ENCODE measurements at places on chromosomes 2 and 18.
A peak's percentile ranks its signal among the peaks of the same experiment; 100 is the strongest.

DNA sequence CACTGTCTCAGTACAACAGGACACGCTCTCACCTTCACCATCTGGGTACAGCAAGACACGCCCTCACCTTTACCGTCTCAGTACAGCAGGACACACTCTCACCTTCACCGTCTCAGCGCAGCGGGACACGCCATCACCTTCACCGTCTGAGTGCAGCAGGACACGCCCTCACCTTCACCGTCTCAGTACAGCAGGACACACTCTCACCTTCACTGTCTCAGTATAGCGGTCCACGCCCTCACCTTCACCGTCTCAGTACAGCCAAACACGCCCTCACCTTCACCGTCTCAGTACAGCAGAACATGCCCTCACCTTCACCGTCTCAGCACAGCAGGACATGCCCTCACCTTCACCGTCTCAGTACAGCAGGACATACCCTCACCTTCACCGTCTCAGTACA is 109.9 kb upstream of the CTDP1 start:
- no peak for DNase-seq

DNA sequence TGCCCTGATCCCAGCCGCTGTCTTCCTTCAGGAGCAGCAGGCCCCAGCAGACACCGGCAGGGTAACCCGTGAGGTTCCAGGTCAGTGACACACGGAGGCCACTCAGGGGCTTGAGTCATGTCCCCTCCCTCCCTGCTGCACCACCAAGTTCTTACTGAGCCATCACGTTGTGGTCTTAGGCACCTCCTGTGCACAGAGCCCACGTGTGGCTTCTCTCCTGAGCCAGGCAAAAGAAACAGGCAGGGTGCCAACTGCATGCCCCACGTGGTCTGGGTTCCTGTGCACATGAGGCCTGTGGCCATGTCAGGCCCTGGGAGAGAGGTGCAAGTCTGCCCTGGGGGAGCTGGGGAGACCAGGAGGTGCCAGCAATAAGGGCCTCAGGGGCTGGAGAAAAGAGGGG is 264.8 kb downstream of the KLHL29 start:
- DNase-seq, result no peak

DNA sequence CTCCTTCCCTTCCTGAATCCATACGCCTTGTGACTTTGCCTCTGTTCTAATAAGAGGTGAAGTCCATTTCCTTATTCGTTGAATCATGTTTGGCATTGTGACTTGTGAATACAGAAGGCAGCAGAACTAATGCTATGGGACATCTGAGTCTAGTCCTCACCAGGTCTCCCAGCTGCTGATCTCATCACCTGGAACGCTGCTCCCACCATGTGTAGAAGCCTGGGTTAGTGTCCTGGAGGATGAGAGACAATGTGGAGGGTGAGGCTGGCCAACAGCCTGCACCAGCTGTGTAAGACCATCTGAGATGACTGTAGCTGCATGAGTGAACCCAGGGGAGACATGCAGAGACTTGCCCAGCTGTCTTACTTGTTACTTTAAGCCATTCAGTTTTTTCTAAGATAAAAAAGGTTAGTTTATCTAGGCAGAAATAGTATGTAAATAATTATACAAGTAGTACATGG is 3.5 kb upstream of the HAAO start:
- DNase-seq, result no peak

DNA sequence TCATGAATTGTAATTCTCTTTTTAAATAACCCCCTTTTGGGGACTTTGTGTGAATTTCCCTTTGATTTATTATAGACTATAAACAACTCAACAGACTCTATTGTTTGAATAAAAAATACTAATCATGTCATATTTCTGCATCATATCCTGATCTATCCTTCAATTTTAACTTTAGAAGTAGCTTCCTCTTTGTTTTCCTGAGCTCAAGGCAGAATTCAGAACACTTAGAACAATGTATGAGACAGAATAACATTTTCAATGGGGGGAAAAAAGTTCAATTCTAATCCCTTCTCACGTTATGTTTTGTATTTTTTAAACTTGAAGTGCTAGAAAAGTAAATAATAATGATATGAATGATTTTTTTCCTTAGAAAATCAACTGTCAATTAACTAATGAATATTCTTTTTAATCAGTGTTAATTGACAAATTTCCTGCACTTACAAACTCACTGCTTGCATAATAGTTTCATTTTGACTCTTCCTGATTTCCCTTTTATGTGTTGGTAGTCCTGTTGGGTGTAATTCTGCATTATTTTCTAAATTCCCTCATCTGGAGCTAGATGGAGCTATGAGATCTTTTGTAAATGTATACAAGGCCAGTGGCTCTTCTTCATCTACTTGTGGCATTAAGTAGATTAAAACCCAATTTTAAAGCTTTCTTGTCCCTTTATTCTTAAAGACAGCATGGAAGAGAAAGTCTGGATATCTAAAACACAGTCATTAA is 326.1 kb downstream of the PARD3B start:
- DNase-seq, result peak; percentile 15

DNA sequence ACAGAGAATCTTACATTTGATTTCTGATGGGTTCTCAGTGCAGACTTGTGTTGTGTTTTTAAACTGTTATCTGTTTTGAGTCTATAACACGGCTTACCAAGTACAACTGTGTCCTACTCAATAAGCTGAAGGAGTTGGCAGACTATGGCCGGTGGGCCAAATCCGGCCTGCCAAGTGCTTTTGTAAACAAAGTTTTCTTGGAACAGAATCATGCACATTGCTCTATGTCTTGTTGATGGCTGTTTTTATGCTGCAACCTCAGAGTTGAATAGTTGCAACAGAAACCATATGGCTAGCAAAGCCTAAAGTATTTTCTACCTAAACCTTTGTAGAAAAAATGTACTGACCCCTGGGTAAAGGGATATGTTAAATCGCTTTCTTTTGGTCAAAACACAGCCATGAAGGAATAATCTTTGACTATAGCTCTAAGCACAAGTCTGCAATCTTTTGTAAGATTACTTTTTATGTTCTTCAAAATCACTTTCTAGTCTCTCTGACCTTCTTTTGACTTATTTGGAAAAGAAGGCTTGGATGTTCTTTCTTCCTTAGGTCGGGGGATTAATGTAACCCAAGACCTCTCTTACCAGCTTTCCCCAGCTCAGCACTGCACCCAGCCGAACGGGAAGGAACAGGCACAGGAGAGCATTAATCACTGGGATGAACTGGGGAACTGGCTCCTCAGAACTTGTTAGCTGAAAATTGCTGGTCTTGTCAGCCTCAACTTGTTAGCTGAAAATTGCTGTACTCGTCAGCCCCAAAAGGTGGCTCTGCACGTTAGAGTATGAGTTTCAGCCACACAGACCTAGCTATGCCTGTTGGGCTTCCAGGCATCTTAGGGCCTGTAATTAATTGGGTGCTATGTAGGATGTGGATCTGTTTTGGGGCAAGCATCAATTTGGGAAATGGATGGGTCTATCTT is 75.4 kb downstream of the CD8B2 start:
- DNase-seq, result no peak

GRCh38 chr2:222939208-222939856 is 78.5 kb downstream of the ACSL3 start:
- peak; percentile 86 for DNase-seq

DNA sequence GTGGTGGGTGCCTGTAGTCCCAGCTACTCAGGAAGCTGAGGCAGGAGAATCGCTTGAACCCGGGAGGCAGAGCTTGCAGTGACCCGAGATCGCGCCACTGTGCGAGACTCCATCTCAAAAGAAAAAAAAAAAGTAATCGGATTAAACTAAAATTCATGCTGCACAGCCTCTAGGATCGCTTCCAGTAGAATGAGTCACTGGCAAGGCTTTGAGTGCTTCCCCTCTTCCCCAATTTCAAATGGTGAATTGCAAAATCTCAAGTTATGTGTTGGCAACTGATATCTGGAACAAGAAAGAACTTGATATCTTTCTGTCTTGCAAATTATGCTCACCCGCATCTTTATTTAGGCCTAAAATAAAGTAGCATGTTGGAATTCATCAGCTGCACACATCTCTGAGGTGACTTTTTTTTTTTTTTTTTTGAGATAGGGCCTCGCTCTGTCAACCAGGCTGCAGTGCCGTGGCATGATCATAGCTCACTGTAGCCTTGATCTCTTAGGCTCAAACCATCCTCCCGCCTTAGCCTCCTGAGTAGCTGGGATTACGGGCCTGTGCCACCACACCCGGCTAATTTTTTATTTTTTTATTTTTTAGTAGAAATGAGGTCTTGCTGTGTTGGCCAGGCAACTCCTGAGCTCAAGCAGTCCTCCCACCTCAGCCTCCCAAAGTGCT is 12.7 kb downstream of the TTC39C start:
- DNase-seq, result peak; percentile 53

Measured in KBM-7 (cell line).